ENCODE measurements at places on chromosomes 11 and 22. TPM values are rescaled to one million over a fixed set of nuclear protein-coding genes. Genes with fewer than 3 reads are reported as not detected.

The NLRP14 gene
- total RNA-seq, result 0.12 TPM

The TMEM86A gene
- total RNA-seq, result 6.5 TPM

The KRTAP5-7 gene
- not detected for total RNA-seq

The LARGE1 gene
- total RNA-seq, result 62.4 TPM

The CELSR1 gene
- 27.8 TPM for total RNA-seq

The SAMM50 gene
- total RNA-seq, result 57.5 TPM

The CHST1 gene
- total RNA-seq, result 9.2 TPM

The DAGLA gene
- 7.8 TPM for total RNA-seq

The B4GALNT4 gene
- 185 TPM for total RNA-seq

The TYR gene
- 6.2 TPM for total RNA-seq

The GLB1L3 gene
- total RNA-seq, result not detected

The CARNS1 gene
- total RNA-seq, result 0.31 TPM

The ALDH3B1 gene
- 0.95 TPM for total RNA-seq

The PARVA gene
- total RNA-seq, result 32.3 TPM

The GCAT gene
- total RNA-seq, result 22.3 TPM

The LYVE1 gene
- not detected for total RNA-seq

The SPDYC gene
- total RNA-seq, result not detected

The GAS2L1 gene
- total RNA-seq, result 17.2 TPM

The RTN4RL2 gene
- total RNA-seq, result 10.4 TPM

The MIAT gene
- 12.2 TPM for total RNA-seq

The GNAZ gene
- 8.7 TPM for total RNA-seq

The OR8B12 gene
- not detected for total RNA-seq

The SCGB1D2 gene
- total RNA-seq, result not detected

The KLHDC7B gene
- not detected for total RNA-seq

The CYTH4 gene
- not detected for total RNA-seq

The PGA5 gene
- 2.9 TPM for total RNA-seq

The OR4D5 gene
- not detected for total RNA-seq

The TPCN2 gene
- 20.7 TPM for total RNA-seq

The RASL10A gene
- total RNA-seq, result 1.5 TPM

The MRGPRX4 gene
- not detected for total RNA-seq

The DYNC2H1 gene
- total RNA-seq, result 8.9 TPM

The GAB4 gene
- total RNA-seq, result not detected

The RIBC2 gene
- total RNA-seq, result 5.1 TPM

The MS4A6E gene
- not detected for total RNA-seq

The HEPN1 gene
- total RNA-seq, result not detected

The TSGA10IP gene
- not detected for total RNA-seq

The FDXACB1 gene
- total RNA-seq, result 2.9 TPM

The TBX10 gene
- not detected for total RNA-seq

The P2RY6 gene
- total RNA-seq, result 14.8 TPM

The FREY1 gene
- total RNA-seq, result 0.90 TPM

The OR52E5 gene
- total RNA-seq, result not detected

The LRP4 gene
- 46.9 TPM for total RNA-seq

The HOATZ gene
- total RNA-seq, result 0.75 TPM

The SSTR3 gene
- total RNA-seq, result 3.4 TPM

The TMEM179B gene
- total RNA-seq, result 53.1 TPM

The LMO1 gene
- total RNA-seq, result 2.1 TPM

The PIM3 gene
- 36.7 TPM for total RNA-seq

The FOLH1 gene
- 2.9 TPM for total RNA-seq

The NRXN2 gene
- 22.1 TPM for total RNA-seq

The CNGA4 gene
- 0.68 TPM for total RNA-seq

The C11orf97 gene
- not detected for total RNA-seq
